Stimulated activated CD8-positive, alpha-beta memory T cell treated with anti-CD3 and anti-CD28 coated beads, Interleukin-15, amount 100 ng/mL, for 1 hour (primary cell): ENCODE measurements at places on chromosomes 1 and 21.

- no peak for DNase-seq
Measured at GRCh38 chr1:246769306-246769705, 45.1 kb downstream of the SCCPDH start.

DNA sequence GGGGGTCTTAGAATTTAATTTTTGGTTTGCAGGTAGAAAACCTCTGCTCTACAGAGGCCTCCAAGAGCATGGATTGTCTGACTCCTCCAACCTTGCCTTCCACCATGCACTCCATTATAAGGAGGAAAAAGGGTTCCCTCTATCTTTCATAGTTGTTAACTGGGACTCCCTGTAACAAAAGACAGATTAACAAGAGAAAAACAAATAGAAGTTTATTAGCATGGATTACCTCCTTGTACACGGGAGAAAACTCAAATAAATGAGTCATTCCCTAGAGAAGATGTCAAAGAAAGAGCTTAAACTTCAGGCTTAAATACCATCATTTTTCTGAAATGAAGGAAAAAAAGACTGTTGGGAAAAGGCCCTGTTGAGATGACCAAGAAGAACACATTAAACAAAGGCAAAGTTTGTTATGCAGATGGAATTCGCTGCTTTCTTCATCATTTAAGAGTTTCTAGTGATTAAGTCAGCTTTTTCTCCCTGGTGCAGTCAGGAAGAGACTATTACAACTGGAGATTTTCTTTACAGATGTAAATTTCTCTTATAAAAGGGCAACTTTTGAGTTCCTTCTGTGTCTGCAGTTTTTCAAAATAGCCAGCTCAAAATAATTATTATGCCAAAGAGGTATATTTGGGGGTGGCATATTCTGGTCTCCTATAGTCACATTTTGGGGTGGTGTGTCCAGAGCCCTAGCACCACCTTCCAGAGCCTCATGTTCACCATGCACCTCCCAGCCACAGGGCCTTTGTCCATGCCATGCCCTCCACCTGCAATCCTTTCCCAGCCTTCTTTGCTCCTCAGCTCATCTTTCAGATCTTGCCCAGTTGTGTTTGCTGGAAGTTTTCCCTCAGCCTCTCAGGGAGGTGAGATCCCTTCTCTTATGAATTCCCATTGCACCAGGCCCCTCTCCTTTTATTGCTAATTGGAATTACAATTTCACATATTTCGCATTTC lies 63.1 kb upstream of the KLHDC7A start:
- no peak for DNase-seq

- no peak for DNase-seq
Measured at GRCh38 chr1:2956576-2956975, 64.7 kb upstream of the ACTRT2 start.

DNA sequence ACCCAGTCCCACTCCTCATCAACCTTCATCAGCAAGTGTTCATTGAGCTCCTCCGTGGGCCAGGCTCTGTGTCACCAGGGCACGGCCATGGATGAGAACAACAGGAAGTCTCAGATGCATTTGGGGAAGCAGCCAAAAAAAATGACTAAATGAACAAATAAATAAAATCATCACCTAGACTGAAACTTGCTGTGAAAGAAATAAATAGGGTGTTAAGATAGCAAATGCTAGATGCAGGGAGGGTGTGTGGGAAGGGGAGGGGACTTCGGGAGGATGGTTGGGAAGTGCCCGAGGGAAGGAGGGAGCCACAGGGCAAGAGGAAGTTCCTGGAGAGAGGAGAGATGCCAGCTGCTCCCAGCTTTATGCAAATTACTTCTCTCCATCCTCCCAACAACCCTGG lies 696.7 kb downstream of the PTPRU start:
- no peak for DNase-seq

DNA sequence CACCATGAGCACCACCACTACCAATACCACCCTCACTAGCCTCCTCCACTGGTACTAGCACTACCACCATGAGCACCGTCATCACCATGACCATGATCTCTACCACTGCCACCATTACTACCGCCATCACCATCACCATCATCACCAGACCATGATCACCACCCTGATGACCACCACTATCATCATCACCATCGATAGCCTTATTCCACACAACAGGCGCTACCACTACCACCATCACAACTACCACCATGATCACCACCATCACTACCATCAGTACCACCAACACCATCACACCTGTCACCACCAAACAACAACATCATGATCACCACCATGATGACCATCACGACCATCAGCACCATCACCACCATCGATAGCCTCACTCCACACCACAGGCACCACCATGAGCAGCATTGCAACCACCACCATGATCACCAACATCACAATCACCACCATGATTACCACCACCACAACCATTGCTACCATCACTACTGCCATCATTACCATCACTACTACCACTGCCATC lies 56.6 kb upstream of the CASZ1 start:
- DNase-seq: no peak
